ENCODE measurements at places on chromosomes 2 and 18. TPM values are rescaled to one million over a fixed set of nuclear protein-coding genes. Genes with fewer than 3 reads are reported as not detected.

The GKN2 gene
- total RNA-seq = not detected

The DSG1 gene
- 4.7 TPM for total RNA-seq

DNA sequence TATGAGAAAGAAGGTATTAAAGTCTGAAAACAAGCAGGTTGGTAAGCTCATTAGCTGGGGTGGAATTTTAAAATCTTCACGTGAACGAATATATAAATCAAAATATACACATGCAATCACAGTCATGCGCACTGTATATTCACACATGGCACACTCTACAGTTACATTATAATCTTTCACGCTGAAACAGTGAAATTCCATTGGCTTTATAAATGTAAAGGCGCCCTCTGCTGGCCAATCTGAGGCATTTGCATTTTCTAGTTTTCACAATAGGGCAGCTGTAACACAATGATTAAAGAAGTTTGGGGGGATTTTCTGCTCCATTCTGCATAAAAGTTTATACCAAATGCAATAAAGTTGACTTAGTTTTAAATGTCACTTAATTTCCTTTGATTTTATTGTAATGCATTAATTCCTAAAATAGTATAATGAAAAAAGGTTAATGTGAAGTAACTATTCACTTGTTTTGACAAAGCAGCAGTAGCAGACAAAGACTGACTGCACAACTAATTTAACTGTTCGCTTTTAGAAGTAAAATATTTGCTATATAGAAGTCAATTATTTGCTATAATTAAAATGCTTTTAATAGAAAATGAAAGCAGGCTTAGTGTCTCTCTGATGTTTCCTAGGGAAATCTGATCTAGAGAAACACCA lies 17.2 kb downstream of the IFIH1 start:
- H3K4me3 ChIP-seq = no peak overlapping the region
- H3K27ac ChIP-seq = no peak overlapping the region
- no peak for DNase-seq
- H3K4me1 ChIP-seq = no peaks in the 10 kb centered on the region
- H3K27me3 ChIP-seq = no peaks in the 10 kb centered on the region

The CD8B2 gene
- not detected for total RNA-seq

The CYP26B1 gene
- total RNA-seq = 2.5 TPM
